ENCODE measurements at places on chromosomes 3 and 15.

DNA sequence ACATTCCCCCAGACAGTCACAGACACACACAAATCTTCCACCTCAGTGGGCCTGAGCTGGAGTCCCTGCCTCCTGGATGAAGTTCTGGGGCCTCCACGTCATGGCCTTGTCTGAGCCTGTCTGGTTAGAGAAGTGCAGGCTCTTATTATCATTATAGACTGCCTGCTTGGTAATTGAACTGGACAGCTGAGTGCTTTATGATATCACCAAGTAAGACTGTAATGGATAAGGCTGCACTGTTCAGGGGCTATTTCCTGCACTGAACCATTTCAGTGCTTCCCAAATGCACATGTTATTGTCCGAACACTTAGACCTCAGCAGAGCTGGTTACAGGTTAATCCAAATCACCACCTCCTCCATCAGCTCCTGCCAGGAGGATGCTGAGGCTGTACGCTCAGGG lies 8.7 kb upstream of the ST6GAL1 start:
- DNase-seq, result no peak

DNA sequence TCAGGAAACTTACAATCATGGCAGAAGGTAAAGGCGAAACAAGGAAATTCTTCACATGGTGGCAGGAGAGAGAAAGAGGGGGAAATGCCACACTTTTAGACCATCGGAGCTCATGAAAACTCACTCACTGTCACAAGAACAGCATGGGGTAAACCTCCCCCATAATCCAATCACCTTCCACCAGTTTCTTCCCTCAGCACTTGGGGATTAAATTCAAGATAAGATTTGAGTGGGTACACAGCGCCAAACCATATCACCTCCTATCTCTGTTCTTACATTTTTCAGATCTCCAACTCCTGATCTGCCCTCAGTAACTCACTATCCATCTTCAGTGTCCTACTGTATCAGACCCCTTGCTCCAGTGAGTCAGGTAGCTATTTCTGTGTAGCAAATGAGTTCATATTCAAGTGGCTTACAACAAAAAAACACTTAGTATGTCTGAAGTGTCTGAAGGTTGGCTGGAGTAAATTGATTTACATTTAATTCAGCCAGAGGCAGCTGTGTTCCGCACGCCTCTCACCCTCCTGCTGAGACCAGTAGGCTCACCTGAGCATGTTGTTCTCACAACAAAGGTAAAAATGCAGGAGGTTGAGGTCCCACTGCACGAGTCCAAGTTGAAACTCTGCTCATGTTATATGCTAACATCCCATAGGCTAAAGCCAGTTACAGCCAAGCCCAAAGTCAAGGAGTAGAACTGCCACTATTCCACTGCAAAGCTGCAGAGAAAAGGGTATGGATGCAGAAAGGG lies 180.7 kb upstream of the LMCD1 start:
- no peak for DNase-seq

DNA sequence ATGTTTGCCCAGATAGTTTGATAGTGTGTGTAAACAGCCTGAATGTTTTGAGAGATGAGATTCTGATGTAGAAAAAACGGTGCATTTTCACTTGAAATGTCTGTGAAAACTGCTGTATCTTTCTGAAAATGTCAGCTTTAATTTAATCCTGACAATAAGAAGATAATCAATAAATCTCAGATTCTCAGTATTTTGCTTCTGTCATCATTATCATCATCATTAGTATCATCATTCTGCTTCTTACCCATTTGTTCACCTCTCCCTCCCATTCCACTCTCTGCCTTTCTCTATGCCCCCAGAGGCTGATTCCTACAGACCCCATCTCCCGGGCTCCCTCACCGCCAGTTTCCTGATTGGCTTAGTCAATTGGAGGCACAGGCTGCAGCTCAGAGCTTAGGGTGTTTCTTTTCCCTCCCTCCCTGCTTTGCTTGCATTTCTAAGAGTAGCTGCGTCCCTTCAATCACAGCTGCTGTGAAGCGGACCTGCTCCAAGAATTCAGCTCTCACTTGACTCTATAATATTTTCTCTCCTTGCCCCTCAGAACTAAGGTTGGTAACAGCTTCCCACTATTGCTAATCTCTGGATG lies 8.2 kb upstream of the SNTN start:
- no peak for DNase-seq

GRCh38 chr3:58679974-58680666 lies 13.5 kb upstream of the FAM3D start:
- DNase-seq, result no peak

DNA sequence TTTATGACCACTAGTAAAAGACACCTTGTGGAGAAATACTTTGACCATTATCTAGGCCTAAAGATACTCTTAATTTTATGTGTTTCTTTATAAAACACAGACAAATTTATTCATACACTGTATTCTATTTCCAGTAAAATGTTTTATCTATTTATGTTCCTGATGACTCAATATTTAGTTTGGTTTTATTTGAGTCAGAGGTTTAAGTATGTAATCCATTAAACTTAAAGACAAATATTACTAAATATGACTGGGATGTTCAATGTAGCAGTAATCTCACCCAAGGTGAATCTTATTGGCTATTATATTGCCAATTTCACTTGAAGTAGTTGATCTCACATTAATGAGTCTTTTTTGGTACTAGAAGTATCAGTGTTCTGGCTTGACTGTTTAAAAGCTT lies 799.7 kb downstream of the CADM2 start:
- DNase-seq, result no peak

GRCh38 chr3:188439080-188439479 lies 285.1 kb downstream of the LPP start:
- DNase-seq, result peak; percentile 51

DNA sequence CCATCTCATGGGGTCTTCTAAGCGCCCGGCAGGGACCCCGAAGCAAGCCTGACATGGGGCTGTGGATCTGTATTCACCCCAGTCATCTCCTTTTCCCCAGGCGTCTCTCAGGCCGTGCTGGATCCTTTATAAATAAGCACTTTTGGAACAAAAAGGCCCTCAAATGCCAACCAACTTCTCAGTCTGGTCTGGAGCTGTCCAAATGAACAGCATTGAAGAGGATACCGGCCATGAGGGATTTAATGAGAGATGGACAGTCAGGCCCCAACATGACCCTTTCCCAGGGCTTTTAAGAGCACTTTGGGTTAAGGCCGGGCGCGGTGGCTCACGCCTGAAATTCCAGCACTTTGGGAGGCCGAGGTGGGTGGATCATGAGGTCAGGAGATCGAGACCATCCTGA lies 89.2 kb upstream of the SPATA12 start:
- DNase-seq, result no peak

GRCh38 chr3:157436583-157437291 lies at the start of gene PTX3:
Gene PTX3 (plus strand): TSS chr3:157436850. CDS start chr3:157436934, 84 bp downstream.
- DNase-seq, result no peak

DNA sequence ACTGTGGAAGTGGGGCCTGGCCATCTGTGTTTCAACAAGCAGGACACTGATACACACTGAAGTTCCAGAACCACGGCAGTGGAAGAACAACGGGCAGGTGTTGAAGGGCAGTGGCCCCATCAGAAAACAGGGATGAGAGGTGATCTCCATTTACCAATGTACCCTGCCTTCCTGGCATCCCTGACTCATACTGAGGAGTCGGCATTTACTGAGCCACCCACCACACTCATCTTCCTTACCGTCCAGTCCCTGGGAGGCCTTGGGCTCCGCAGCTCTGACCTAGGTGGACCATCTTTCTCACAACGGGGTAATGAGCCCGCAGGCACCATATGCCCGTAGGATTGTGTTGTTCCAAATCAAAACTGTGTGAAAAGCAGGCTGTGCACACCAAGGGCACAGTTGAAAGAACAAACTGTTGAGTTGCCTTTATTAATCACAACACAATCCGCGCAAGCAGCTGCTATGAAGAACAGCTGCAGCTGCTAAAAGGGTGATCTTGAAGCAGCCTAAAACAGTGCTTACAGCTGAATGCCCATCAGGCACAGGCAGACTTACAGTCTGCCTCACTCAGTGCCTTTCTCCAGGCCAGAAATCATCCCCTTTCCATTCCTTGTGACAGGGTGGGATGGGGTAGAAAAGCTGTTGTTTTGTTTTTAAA lies 12.9 kb downstream of the MB21D2 start:
- no peak for DNase-seq

DNA sequence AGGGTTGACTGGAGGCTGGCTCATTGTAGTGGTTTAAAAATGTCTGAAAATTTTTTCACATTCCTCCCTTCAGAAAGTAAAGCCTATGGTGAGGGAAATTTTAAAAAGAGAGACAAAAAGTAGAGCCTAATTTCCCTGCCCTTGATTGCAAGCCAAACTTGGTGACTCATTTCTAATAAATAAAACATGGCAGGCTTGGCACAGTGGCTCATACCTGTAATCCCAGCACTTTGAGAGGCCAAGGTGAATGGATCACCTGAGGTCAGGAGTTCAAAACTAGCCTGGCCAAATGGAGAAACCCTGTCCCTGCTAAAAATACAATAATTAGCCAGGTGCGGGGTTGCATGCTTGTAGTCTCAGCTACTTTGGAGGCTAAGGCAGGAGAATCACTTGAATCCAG lies 18.9 kb upstream of the ARRDC4 start:
- DNase-seq, result no peak

- no peak for DNase-seq
Measured at GRCh38 chr3:178203165-178203564, 333.1 kb upstream of the KCNMB2 start.

DNA sequence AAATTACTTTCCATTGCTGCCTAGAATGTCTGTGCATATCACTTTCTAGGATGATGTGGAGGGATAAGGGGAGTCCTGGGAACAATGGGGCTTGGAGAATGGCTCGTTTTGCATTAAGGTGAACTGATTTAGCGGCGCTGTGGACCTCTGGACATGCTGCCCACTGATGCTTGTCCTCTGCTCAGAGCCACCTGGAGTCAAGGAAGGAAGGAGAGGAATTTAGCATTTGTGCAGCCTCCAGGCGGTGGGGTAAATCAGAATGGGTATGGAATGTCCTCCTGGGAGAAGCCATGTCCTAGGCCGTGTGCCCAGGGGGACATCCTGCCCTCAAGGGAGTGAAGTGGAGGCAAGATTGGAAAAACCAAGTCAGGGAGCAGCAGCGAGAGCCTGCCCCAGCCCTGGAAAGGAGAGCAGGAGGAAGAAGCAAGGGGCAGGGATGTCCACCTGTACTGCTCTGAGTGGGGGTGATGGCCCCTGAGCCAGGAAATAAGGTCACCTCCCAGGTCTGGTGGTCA lies 37.8 kb downstream of the KY start:
- no peak for DNase-seq

DNA sequence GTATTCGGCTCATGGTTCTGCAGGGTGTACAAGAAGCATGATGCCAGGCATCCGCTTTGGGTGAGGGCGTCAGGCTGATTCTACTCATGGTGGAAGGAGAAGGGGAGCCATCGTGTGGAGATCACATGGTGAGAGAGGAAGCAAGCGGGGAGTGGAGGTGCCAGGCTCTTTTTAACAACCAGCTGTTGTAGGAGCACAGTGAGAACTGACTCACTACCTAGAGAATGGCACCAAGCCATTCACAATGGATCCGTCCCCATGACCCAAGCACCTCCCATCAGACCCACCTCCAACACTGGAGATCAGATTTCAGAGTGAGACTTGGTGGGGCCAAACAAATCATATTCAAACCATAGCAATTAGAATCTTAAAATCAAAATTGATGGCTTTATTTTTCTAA lies 259.8 kb upstream of the CTDSPL start:
- DNase-seq, result no peak

DNA sequence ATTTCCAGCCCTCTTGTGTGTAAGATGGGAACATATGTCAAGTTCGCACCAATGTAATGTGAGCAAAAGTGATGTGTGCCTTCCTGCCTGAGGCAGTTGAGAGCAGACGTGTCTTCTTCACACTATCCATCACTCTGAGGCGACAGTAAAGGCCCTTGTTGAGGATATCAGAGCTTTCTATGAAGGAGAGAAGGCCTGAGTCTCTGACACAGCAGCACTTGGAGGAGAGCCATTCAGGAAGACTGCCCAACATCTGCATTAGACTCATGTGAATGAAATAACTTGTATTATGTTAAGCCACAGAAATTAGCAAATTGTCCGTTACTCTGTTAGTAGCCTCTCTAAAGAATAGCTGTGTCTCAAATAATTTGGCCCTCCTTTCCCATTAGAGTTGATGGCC lies 108.8 kb upstream of the CCDC54 start:
- no peak for DNase-seq

DNA sequence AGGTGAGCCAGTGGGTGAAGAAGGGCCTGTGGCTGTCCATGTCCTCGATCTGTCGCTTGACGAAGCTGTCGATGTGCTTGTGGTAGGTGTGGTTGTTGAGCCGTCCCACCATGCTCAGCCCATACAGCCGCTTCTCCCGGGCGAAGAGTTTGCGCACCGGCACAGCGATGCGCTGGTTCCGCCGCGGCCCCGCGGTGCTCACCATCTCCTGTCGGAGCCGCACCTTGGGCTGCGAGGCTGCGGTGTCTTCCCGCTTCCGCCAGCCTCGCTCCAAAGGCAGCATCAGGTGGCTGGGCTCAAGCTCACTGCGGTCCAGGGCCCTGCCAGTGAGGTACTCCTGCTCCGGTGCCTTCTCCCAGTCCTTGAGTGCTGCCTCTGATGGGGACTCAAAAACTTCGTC lies 34.0 kb upstream of the GRIP2 start:
- no peak for DNase-seq

DNA sequence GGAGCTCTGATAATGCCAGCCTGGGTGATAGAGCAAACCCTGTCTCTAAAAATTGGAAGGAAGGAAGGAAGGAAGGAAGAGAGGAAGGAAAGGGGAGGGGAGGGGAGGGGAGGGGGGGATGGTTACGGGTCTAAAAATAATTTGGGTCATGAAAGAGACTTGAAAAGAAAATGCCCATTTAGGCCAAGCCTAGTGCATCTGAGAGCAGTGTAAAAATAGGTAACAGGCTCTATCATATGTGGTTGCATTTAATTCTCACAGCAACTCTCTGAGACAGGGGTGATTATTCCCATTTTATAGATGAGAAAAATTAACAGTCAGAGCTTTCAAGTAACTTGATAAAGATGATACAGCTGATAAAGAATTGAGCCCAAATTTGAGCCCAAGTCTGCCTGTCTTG lies 3.6 kb upstream of the ECE2 start:
- no peak for DNase-seq

DNA sequence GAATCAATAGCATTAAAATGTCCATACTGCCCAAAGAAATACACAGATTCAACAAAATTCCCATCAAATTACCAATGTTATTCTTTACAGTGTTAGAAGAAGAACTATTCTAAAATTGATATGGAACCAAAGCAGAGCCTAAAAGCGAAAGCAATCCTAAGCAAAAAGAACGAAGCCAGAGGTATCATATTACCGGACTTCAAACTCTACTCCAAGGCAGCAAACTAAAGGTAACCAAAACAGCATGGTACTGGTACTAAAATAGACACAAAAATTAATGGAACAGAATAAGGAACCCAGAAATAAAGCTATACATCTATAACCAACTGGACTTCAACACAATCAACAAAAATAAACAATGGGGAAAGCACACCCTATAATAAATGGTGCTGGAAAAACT lies 167.5 kb downstream of the ADAMTS9 start:
- DNase-seq, result no peak

DNA sequence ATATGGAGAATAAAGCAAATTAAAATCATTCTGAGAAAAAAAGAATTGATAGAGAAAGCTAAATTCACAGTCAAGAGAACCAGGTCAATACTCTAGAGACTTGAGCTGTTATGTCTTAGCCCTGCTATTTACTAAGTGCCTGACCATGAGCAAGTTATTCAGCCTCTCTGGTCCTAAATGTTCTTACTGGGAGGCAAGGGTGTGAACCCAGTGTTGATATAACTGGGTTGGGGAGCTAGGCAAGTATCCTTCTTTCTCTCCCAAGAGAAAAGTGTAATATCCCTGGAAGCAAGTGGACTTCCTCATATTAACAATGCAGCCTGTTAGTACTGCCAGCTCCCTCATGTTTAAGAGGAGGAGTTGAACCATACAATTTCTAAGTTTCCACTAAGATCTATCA lies 488.9 kb upstream of the RASGRP1 start:
- no peak for DNase-seq

GRCh38 chr3:40975711-40976121 lies 223.6 kb upstream of the CTNNB1 start:
- DNase-seq, result no peak

All from stimulated activated CD4-positive, alpha-beta T cell treated with anti-CD3 and anti-CD28 coated beads, Interleukin-4, amount 100 ng/mL, for 4 hours (primary cell).